Posterior cingulate gyrus (tissue), 11 donors: ENCODE measurements at places on chromosomes 1 and 21.

GRCh38 chr1:13922466-13923110, 222.6 kb downstream of the PRDM2 start:
- no peak for DNase-seq

DNA sequence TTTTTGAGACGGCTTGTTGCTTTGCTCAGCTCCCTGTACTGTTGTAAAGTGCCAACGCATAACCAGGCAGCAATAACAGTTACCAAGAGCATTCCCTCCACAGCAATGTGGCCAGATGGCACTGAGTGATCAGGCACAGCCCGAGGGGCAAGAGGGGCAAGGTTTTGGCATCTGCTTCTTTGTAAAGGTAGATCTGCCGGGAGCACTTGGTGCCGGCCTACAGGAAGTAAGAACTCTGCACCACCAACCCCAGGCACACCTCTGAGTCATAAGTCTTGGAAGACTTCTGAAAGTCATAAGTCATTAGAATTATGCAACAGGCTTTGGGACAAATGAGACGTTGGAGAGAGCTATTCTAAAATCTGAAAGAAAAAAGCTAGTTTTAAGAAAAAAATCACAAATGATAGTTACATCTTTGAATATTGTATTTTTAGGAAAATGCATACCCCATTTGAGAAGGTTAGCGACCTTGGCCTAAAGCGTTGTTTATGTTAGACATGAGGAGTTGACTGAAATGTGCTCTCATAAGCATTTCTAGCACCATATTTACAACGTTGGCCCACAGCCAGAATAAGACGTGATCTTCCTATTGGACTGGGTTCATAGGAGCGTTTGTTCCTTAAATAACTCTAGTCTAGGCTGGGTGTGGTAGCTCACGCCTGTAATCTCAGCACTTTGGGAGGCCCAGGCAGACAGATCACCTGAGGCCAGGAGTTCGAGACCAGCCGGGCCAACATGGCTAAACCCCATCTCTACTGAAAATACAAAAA, 37.7 kb upstream of the MAP10 start:
- no peak for DNase-seq

GRCh38 chr1:89951766-89952604, 42.9 kb upstream of the ZNF326 start:
- no peak for DNase-seq

GRCh38 chr1:184745110-184745509, 9.5 kb downstream of the EDEM3 start:
- DNase-seq, result no peak

DNA sequence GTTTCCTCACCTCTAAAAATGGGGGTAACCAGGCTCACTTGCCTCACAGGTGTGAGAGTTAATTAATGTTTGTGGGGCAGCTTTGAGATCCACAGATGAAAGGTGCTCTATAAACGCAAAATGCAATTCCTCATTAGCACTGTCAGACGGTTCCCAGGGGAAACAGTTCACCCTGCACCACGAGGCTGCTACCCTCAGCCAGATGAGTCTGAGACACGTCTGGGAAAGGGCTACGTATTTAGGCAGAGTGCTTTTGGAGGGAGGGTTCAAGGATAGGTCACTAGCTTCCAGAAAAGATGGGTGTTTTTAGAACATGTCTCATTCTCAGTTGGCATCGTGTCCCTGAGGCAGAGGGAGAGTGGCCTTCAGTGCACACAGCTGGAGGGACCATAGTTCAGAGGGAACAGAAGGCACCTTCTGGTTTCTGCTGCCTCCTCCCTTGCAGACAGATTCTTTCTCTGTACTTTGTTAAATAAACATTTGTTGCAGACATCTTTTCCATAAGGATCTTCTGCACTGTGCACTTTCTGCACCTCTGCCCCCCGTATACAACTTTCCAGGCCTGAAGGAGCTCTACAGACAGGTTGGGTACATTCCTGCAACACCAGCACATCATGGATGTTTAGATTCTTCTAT, 139.9 kb downstream of the CLIC6 start:
- no peak for DNase-seq

GRCh38 chr1:229129301-229130027, 141.4 kb upstream of the RAB4A start:
- no peak for DNase-seq
